ENCODE measurements at places on chromosomes 13 and 19. TPM values are rescaled to one million over a fixed set of nuclear protein-coding genes. Genes with fewer than 3 reads are reported as not detected.

- DNase-seq, result peak; percentile 74
These were observed at the start of the genes BIVM and POGLUT2 for GRCh38 chr13:102798581-102799425. TSS of gene BIVM (plus strand) at chr13:102799119. CDS start at chr13:102807268, 8,149 bp downstream. TSS of gene POGLUT2 (minus strand) at chr13:102798976. CDS start at chr13:102798670, 306 bp downstream.

DNA sequence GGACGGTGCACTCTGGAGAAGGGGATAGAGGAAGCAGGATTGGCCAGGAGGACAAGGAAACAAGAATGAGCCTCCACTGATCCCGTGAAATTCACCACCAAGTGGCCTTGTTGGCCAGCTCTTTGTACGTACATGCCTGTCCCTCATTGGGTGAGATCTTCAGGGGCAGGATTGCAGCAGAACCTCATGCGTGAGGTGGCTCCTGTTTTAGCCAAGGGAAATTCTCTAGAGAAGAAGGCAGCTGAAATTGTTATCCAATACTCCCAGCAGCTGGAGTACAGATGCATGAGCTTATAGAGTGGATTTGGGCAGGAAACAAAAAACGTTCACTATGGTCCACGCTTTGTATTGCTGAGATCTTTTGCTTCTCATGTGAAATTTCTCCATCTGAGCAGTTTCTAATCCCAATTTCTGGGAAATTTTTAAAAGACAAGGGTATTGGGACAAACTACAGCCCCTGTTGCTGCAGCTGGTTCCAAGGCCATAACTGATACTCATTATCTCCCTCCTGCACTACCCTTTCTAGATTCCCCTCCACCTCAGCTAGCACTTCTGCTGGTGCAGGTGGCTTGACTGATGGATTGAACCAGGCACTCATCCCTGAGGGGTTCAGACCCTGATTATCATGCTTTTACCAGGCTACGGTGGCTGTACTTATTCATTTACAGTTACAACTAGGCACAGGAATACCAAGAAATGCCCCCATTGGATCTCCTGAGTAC is 3.9 kb upstream of the RNF6 start:
- DNase-seq, result no peak

DNA sequence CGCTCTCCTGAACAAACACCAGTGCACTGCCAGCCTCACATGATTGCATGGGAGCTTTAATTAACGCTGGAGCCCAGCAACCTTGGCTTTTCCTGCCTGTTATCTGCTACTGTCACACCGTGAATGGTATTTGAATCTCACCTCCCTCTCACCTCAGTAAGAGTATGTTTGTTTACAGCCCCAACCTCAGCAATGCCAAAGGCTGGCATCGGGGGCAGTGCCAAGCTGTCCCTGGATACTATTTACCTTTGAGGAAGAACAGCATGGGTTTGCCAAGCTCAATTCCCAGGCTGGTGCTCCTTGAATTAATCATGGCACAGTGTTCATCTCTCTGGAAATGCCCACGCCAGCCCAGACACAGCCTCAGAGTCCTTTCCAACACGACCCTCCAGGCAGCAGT is 57.2 kb upstream of the SERPINE3 start:
- DNase-seq, result no peak

- DNase-seq, result no peak
These were observed 1.4 kb downstream of the SIGLEC7 start for GRCh38 chr19:51143486-51143885.

- DNase-seq, result no peak
These were observed 6.1 kb downstream of the IL4I1 start for GRCh38 chr19:49890349-49891311.

DNA sequence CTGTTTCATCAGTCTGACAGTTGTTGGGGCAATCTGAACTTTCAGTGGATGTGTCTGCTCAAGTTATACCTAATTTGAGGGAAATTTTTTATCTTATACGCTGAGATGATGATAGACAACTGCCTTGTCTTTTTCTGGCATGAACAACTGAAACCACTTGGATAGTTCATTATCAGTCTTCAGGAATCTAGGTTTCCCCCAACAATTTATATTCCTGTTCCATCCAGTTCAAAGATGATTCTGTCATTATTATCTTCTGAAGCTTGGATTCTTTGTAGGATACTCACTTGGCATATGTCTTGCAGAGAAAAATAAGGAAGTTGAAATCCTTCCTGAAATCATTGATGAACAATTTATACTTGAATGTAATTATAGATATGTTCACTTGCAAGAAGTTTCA is 193.7 kb downstream of the LMO7 start:
- DNase-seq, result no peak

GRCh38 chr13:37716420-37717195 is 118.0 kb upstream of the POSTN start:
- DNase-seq, result no peak

- no peak for DNase-seq
These were observed 241.3 kb downstream of the KCTD12 start for GRCh38 chr13:76644906-76645305.

DNA sequence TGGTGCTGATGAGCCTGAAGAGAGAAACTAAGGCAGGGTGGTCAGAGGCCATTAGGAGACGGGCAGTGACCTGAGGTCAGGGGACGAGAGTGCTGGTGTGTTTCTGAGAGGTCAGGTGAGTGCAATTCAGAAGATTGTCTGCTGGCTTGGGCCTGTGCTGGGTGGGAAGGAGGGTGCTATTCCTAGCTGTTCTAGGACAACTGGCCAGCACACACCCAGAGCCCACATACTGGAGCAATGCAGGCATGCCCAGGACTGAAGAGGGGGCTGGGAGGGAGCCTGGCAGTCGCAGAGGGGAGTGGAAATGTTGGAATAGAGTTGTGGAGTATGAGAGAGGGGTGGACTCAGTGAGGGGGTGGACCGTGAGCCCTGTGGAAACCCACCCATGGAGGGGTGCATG is 16.5 kb downstream of the ARHGEF7 start:
- no peak for DNase-seq

DNA sequence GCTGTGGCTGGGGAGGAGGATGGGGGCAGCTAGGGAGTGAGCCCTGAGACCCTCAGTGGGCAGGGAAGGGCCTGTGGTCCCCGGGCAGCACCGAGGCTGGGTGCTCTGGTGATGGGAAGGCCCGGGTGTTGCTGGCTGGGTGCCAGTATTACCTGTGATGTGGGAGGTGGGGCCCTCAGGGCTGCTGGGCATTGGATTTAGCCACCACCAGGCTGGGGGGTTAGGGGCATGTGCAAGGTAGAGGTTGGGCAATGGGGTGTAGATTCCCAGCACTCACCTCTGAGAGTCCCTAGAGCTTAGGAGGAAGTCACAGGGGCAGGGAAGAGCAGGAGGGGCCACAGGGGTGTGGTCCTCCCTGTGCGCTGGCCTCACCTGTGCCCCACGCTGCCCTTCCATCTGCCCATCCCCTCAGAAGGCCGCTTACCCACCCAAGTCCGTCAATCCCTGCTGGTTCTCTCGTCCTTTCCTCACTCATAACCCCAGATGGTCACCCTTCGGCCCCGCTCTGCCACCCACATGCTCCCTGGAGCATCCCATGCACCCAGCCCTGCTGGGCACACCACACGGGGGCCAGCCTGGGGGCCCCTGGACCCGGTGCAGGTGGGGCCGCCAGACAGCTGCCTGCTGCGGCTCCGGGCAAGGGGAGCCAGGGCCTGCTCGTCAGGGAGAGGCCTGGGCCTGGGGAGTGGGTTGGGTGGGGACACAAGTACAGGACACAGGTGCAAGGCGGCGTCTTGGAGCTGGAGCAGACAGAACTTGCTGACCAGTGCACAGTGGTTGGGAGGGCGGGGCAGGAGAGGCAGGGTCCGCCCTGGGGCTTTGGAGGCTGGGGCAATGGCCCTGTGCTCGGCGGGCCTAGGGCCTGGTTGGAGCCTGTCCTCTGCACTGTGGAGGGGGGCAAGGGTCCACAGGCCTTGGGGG is 12.5 kb downstream of the EPN1 start:
- no peak for DNase-seq

DNA sequence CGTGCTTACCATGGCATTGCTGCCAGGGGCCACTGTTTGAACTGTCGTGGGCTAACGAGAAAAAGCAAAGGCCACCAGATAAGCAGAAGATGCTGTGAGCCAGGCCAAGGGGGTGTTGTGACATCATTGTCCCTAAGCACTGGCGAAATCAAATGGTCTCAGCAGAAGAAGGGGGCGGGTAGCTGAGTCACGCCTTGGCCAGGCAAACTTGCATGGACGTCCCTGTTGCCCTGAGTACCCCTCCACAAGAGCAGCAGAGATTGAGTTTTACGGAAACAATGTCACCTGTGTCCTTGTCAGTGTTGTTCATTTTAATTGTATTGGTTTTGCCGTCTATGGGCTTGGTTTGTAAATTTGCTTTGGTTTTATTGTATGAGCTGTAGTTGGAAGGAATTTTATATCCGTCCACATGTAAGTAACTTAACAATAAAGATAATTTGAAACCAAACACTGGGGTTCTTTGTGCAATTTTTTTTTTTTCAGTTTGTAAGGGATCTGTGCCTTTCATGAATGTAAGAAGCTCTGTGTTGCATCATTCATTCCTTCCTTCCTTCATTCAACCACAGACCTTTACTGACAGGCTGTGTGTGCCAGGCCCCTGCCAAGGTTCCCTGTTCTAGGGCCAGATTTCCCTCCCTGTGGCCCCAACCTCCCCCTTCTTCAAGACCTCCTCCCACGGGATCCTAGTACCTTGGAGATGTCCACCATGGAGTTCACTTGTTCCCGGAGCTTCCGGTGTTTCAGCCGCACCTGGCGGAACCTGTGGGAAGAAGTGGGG is 12.3 kb downstream of the KCNN4 start:
- DNase-seq, result no peak

DNA sequence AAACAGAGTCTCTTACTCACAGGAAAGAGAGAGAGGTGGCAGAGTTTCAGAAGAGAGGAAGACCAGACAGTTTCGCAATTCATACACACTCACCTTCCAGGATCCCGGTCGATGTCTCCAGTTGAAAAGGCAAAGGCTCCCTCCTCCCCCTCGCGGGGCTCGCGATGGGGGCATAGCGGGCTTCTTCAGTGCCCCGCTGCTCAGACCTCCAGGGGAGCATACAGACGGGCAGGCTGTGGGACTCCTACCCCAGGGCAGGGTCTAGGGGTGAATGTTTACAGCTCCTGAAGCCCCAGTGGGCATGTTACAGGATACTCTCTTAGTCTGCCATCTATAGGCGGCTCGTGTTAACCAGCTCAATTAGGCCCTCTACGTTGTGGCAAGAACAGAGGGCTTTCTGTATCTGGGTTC is 139.2 kb downstream of the SLITRK5 start:
- no peak for DNase-seq

GRCh38 chr13:33109801-33110200 is 93.6 kb downstream of the KL start:
- no peak for DNase-seq

GRCh38 chr19:17235300-17235970 is 9.4 kb downstream of the OCEL1 start:
- DNase-seq, result peak; percentile 33

DNA sequence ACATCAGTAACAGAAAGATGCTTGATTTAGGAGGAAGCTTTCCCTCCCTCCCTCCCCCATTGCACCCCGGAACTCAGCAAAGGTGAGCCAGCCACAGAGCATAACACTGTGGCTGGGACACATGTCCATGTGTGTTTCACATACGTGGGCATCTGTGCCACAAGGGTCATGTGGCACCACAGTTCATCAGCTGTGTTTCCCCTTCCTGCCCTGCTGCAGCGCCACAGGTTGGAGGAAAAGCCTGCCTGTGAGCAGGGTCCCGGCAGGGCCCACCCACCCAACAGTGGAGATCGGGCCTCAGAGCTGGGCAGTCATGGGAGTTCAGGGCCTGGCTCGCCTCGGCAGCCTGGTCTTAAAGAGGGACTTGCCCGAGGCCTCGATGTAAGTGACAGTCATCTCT is 2.8 kb downstream of the ACP5 start:
- no peak for DNase-seq

DNA sequence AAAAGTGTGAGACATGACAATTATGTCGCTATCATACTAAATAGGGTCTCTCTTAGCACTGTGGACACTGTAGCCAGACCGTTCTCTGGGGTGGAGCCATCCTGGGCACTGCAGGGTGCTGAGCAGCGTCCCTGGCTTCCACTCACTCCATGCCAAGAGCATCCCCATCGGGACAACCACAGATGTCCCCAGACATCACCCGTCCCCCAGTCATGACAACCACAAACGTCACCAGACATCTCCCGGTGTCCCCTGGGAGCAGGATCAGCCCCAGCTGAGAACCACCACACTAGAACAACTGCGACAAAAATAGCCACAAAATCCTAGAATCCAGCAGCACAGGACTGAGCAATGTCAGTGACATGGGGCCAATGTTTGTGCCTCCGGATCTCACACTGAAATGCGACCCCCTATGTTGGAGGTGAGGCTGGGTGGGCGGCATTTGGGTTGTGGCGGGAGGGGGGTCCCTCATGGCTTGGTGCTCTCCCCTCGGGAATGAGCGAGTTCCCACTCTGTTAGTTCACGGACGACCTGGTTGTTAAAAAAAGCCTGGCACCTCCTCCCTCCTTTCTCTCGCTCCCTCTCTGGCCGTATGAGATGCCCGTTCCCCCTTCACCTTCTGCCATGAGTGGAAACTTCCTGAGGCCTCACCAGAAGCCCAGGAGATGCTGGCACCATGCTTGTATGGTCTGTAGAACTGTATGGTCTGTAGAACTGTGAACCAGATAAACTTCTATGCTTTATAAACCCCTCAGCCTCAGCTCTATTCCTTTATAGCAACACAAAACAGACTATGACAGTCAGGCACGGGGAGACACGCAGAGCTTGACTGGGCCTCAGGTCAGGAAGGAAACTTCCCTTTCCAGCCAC is 93.9 kb downstream of the GADD45B start:
- no peak for DNase-seq

The TMPRSS9 gene
- not detected for total RNA-seq

The KLF5 gene
- 0.42 TPM for total RNA-seq

The COMMD6 gene
- 47.5 TPM for total RNA-seq

The SSC5D gene
- total RNA-seq, result 0.13 TPM

The BICRA gene
- 4.2 TPM for total RNA-seq

The PCP2 gene
- total RNA-seq, result not detected

The MCEMP1 gene
- not detected for total RNA-seq
